ENCODE measurements at places on chromosomes 5 and 9.
A peak's percentile ranks its signal among the peaks of the same experiment; 100 is the strongest.

GRCh38 chr5:72185496-72186329 is 78.4 kb downstream of the MAP1B start:
- DNase-seq: no peak

- DNase-seq: no peak
Observed at GRCh38 chr5:81849770-81850367, 99.0 kb upstream of the SSBP2 start.

DNA sequence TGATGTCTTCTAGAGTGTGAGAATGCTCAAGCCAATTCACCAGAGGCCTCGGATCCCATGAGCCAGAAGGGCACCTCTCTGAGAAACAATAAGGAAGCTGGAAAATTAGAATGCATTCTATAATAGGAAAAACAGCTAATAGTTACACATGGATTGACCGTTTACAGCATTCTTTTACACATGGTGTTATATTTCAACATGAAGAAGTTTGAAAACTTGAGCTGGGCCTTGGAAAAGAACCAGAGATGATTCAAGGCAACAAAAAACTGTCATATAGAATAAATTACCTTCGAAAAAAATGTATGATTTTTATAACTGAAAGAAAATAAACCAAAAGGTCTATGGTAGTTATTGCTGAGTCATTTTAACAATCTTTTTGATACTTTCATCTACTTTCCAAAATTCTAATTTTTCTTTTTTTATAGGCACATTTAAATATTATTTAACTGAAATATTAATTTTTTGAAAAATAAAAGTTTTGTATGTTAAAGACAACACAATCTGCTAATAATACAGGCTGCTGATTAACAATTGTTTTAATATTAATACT is 6.2 kb downstream of the SH3TC2 start:
- no peak for DNase-seq

GRCh38 chr5:57779383-57780223 is 297.0 kb upstream of the ACTBL2 start:
- peak; percentile 87 for DNase-seq

GRCh38 chr5:1214936-1215220 is 10.3 kb upstream of the SLC6A18 start:
- no peak for DNase-seq

DNA sequence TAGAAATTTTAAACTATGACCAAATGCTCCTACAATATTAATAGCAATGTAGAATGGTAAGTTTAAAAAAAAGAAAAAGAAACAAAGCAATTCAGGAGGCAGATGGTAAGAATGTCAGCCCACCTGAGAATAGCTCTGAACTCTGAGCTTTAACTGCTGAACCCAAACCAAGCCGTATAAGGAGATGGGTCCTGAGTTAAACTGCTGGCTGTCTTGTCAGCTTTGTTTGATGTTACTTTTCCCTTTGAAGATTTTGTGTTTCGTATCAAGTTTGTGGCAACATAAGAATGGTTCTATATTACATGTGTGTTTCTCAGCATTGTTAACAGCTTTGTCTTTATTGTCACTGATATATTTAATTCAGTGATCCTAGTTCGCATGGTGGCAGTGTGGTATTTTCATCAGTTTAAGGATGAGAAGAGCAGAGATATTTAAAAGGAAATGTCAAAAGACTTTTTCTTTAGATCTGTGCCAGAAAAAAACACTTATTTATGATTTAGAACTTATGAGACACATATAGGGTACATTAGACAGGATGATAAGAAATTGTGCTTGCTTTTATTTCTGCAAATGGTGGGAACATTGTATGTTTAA is 390.1 kb downstream of the CCDC171 start:
- no peak for DNase-seq

DNA sequence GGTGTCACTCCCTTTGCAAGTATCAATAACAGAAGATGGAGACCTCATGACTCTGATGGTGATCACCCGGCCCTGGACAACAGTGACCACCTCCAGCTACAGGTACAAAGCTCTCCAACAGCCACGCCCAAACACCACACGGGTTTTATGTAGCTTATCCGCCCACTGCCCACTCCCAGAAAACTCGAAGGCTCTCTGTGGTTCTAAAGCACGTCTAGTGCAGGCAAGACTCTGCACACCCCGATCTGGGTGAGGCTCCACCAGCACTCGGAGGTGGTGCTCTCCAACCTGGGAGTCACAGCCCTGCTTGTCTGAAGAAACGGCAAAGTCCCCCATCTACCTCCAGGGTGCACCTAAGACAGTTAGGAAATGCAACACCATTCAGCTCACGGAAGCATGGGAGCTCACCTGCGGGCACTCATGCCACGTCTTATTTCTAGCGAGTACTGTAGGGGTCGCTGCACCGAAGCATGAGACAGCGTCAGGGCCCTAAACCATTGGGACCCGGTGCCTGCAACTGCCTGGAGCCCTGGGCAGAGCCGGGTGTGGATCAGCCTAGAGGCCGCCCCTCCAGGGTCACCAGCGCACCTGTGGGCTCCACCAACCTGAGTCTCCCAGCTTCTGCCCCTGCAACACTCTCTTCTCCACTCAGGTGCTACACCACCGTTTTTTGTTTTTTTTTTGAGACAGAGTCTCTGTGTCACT is 58.1 kb upstream of the ZNF354A start:
- DNase-seq: no peak

DNA sequence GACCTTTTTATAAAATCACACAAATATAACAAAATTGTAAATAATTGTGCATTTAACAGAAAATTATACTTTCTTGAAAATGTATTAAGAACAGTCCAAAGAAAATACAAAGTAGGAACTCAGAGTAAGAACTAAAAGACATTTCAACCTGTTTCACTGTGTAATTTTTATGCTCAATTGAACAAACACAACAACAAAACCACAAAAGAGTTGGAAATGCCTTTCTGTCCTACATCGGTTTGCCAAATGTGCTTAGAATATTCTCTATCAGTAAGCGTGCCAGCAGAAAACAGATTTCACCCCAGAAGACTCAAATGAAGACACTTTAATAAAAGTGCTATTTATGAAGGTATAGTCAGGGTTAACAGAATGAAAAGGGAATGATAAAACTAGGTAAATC is 592.1 kb downstream of the PRELID2 start:
- no peak for DNase-seq

GRCh38 chr5:119515192-119515591 is 62.9 kb downstream of the HSD17B4 start:
- no peak for DNase-seq

GRCh38 chr5:158309088-158309807 is 450.3 kb upstream of the CLINT1 start:
- DNase-seq: no peak

DNA sequence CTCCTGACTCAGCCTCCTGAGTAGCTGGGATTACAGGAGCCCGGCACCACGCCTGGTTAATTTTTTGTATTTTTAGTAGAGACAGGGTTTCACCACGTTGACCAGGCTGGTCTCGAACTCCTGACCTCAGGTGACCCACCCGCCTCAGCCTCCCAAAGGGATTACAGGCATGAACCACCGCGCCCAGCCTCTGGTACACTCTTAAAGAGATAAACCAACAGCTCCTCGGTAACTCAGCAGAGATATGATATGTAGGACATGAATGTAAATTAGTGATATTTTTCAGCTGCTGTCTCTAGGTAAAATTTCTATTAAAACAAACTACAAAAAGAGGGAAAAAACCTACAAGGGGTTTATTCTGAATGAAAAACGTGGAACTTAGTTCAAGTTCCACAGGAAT is 42.8 kb upstream of the HK3 start:
- DNase-seq: no peak

GRCh38 chr9:111622626-111623025 is 8.5 kb upstream of the DNAJC25 start:
- peak; percentile 85 for DNase-seq

DNA sequence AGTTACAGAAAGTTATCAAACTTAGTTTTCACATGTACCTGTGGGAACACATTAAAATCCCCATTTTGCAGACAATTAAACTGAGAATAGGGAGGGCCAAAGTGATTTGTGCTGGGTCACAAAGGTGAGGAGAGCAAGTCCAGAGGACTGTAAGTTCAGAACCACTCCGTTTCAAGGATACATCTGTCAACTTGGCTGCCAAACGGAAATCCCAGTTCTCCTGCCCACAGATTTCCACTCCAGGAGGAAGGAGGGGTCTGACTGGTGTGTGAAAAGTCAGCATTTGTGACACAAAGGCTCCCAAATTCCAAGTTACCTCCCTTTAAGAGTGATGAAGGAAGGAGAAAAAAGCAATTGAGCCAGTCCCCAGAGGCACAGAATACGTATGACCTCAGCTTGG is 42.3 kb downstream of the PRELID2 start:
- DNase-seq: no peak

DNA sequence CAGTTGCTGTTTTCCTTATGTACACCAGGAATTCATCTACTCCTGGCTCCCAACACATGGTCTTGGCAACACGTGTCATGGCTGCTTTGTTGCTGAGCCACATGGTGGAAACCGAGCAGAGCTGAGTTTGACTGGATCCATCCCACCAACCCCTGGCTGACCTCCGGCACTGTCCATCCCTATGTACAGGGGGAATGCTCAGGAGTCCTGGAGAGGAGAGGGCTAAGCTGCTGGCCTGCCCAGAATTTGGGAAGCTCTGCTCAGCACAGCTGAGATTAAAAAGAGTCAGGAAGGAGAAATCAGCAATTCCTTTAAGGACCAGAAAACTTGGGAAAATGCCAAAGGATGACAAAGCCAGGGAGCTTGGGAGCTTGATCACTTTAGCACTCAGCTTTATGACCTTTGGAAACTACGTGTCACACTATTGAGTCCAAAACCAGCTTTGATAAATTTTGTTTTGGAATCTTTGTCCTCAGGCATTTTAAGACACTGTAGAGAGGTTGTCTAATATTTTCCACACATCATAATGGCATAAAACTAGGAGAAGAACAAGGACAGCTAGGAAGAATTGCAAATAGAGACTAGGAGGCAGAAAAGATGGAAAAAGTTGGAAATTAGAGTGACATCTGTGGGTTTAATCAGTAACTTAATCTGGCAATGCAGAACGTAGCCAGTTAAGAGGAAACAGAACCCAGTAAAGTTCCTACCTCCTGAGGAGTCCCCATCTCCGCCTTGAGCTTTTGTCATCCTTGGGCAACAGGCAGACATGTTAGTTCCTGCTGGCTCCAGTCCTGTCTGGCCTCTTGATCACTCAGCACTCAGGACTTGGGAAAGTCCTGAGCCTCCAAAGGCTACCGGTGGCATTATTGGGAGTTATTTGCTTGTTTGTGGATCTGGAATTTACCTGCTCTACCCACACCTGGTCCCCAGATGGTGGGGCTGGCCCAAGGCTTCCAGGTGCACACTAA is 62.5 kb upstream of the PLPP1 start:
- peak; percentile 79 for DNase-seq

DNA sequence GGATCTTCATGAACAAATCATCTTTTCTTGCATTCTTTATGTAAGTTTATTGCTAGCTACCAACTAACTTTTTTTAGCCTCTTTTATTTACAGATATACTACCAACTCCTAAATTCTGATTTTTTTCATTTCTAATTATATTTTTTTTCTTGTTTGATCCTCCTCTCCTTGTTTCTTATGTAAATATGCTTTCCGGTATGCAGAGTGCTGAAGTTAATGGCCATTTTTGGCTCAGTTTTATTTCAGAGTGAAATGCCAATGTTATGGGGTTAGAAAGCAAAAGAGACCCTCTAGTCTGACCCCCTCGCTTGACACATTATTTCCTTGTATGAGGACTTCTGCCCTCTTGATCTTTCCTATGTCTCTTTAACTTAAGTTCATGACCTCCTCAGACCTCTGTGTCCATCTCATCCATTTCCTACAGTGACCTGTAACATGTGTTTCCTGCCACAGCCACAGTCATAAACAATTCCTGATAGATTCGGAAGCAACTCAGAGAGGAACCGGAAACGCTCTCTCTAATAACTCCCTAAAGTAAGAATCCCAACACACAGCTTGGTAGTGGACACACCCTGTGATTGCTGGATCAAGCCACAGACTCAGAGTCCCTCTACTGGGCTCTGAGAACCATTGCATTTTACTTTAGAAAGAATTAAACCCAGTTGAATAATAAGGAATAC is 42.9 kb upstream of the AFAP1L1 start:
- DNase-seq: peak; percentile 85

DNA sequence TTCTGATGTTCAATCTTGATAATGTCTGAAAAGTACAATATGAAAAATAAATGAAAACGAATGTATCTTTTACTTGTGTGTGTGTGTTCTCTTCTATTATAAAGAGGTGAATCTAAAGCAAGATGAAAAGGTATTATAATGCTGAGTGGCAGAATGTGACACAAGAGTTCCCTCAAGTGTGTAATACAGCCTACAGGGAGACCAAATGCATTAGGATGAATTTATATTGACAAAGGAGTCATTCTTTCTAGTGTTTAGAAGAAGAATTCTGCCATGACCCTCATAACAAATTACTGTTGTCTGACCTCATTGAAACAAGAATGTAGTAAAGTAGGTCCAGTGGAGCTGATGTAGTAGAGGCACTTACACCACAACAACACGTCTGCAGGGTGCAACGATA is 1119.0 kb upstream of the CDH10 start:
- DNase-seq: no peak

- peak; percentile 84 for DNase-seq
Observed at GRCh38 chr5:173326501-173326960, 1.7 kb downstream of the STC2 start.

DNA sequence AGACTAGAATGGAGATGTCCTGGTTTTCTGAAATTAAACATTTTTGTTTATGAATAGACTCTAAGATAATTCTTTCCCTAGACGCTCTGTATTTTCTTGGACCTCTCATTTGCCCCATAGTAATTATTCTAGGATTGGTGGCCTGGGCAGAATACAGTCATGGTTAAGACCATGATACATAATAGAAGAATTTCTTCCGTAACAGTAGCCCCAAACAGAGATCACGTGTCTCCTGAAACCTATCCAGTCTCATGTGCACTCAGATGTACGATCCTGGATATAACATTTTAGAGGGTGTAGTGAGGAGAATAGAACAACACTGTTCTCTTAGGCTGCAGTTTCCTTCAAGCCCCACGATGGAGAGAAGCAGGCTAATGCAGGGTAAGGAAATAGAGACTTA is 22.3 kb downstream of the PCDHAC2 start:
- DNase-seq: peak; percentile 23

DNA sequence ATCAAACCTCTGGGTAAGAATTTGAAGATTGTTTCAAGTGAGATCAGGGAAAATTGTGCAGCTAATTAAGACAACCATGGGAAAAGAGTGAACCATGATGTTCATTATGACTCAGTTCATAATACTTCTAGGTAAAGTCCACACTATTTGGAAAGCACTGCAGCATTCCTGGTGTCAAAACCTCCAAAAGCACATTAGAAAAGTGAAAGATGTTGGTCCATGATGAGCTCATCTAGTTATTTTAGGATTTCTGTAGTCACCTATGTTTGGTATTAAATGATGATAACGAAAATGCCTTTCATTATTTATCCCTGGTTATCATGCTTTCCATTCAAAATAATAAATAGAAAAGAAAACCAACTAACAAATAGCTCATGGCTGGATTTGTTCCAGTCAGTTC is 49.1 kb downstream of the PTCD2 start:
- peak; percentile 34 for DNase-seq

All from kidney tubule cell (primary cell).